Hypothalamus (tissue), 51 donors: ENCODE measurements at places on chromosomes 2 and 18.

- no peak for DNase-seq
These were observed 47.5 kb downstream of the ZFP36L2 start for GRCh38 chr2:43178602-43179542.

DNA sequence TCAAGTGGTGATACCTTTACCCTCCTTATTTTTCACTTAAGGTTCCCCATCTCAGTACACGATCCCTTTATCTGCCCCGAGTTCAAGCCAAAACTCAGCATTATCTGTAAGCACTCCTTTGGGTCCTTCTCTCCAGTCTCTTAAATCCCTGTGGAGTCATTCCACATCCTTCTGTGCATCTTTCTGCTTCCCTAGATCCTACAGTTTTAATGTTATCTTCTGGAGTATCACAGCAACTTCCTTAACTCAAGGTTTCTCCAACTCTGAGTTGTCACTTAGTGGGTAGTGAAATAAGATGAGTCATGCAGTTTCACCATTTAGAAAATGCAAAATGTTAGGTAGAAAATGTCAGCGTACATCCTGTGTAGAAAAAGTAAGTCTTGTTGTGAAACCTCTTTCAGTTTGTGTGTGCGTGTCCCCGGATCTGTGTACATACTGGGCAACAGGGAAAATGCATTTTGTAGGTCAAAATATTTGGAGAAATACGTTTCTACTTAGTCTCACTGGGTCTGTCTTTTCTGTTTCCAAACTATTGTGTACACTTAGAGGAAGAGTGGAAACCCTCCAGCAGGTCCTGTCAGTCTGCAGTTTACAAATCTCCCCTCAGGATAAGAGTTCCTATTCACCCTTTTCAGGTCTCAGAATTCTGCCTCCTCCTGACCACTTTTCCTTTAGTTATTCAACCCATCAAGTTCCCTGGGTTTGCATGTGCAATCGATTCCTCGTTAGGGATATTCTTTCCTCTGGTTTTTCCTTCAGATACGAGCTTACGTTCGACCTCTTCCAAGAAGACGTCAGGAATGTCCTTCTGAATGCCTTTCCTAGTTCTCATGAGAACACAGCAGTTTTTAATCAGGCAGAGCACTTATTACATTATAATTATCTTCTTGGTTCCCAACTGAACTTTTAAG, 154.8 kb downstream of the TGIF1 start:
- DNase-seq, result no peak

GRCh38 chr2:177053038-177053437, 159.6 kb upstream of the HNRNPA3 start:
- DNase-seq, result no peak

- no peak for DNase-seq
These were observed 113.8 kb upstream of the RGPD4 start for GRCh38 chr2:107712857-107713256.

- no peak for DNase-seq
These were observed 53.4 kb downstream of the STK25 start for GRCh38 chr2:241454837-241455485.

DNA sequence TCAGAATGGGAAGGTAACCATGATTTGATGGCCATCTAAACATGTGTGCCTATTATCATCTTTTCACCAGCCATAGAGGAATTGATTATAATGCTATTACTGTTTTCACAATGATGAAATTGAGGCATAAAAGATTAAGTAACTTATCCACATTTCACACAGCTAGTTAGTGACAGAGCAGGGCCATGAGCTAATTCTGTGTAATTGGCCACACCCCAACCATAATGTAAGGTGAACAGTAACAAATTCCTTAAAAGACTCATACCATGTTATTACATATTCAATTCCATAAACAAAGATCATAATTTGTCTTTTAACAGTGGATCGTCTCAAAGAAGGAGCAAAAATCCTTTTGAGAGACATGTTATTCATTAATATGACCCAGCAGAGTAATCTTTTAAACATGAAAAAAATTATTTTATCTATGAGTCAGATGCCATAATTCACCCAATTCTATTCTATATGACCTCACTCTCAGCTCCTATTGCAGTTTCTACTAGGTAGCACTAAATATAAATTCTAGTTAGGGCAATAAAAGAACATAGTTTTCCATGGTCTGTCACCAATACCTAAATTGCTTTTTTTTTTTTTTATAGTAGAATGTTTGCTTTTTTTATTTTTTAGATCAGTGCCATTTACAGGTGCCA, 475.8 kb upstream of the SLC39A10 start:
- no peak for DNase-seq

GRCh38 chr2:226048611-226049010, 649.1 kb downstream of the NYAP2 start:
- DNase-seq, result no peak

DNA sequence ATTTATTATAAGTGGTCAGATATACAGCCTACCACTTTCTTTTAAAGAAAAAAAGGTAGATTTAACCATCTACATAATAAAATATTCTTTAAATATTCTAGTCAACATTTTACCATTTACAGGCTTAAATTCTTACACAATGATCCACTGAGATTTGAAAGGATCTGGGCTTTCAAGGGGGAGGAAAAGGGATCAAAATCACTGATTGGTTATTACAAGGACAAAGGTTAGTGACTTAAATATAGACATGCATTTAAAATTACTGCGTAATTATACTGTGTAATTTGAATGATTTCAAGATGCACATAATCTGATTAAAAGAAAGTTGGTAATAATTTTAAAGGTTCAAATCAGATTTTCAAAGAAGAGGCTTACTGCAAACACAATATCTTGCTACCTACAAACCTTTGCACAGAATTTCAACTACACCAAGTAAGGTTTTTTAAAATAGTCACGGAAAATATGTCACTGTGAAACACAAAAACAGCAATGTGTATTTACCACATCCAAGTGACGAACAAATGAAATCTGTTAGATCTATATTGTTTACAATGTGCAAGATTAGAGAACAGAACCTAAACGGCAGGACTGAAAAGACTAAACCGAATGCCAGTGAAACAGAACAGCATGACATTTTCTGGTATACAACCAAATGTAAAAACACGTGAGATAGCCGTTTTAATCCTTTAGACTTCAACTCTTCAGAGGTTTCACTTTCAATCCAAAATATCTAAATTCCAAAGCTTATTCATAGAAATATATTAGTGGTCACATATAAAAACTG, 40.8 kb downstream of the RTN4 start:
- DNase-seq, result no peak

- DNase-seq, result no peak
These were observed 183.7 kb downstream of the KLHL29 start for GRCh38 chr2:23568626-23569190.

DNA sequence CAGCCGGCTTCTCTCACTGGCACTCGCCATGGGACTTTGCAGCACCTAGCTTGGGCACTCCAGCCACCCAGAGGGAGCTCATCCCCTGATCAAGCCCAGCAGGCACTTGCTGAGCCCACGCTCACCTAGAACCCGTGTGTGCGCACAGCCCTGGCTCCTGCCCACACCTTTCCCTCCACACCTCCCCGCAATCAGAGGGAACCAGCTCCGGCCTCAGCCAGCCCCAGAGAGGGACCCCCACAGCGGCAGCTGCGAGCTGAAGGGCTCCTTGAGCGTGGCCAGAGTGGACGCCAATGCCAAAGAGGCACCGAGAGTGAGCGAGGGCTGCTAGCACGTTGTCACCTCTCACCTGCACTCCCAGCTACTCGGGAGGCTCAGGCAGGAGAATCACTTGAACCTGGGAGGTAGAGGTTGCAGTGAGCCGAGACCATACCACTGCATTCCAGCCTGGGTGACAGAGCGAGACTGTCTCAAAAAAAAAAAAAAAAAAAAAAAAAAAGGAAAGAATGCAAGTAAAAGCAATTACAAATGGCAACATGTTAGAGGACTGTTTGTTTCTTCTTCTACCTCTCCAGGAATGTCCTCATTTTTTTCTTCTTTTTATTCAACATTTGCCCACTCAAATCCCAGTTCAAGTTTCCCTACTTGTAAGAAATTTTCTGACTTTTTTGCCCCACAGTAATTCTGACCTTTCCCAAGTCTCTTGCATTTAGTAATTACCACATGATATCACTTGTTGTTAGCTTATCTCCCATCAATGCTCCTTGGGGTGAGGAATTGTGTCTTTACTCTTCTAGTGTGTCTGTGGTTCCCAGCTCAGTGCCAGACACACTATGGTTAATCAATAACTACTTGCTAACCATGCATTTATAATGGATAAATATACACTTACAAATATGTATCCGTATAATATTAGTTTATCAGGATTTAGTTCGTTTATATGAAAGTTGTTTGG, 40.6 kb upstream of the ST3GAL5 start:
- DNase-seq, result no peak

DNA sequence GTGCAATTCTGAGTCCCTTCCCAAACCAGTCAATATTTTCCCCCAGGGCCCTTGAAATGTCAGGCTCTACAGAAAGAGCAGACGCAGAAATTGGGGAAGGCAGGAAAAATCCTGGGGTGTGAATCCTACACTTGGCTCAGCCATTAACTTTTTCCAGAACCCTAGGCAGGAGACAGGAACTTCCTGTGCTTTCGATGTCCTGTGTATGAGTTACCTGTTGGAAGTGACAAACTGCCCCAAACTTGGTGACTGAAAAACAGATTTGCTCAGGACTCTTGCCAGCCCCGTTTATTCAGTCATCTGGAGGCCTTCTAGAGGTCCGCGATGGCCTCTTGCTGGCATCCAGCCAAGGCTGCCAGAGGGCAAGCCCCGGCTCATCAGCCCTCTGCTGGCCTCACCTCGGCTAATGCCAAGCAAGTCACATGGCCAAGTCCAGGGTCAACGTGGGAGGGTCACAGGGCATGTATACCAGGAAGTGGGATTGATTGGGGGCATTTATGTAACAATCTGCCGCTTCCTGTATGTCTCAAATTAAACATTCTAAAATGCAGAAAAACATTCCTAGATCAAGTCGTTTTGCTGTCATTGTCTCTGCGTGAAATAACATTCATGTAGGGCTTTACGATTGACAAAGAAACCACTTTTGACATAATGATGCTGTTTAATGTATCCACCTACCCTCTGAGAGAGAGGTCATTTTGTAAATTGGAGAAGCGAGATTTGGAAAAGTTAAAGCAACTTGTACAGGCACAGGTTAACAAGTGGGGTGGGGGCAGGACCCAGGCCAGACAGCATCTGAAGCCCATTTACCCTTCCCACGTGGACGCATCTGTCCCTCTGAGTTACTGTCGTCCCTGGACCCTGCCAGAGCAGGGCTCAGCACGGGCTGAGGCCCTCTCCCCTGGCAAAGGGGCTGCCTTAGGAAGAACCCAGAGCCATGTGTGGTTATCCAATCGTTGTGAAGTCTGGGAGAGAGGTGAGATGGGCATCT, 179.4 kb downstream of the INHBB start:
- no peak for DNase-seq

GRCh38 chr2:120832296-120833070, 96.8 kb downstream of the GLI2 start:
- no peak for DNase-seq

GRCh38 chr18:181711-182110, 23.4 kb downstream of the USP14 start:
- no peak for DNase-seq

DNA sequence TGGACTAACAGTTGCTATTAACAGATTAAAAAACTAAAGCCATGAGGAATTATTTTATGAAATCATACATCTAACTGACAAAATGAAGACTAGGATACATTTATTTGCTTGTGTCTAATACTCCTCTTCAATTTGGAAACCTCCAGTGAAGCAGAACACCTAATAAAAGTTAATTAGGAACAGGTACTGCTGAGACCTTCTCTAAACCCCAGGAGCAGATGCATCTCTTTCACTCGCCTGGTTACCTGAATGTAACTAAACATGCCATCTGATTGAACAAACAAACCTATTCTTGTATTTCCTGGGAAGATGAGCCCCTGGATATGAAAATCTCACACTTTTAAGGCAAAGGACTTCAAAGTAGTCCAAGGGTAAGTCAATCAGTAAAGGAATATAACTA, 898.2 kb downstream of the NRXN1 start:
- DNase-seq, result no peak

DNA sequence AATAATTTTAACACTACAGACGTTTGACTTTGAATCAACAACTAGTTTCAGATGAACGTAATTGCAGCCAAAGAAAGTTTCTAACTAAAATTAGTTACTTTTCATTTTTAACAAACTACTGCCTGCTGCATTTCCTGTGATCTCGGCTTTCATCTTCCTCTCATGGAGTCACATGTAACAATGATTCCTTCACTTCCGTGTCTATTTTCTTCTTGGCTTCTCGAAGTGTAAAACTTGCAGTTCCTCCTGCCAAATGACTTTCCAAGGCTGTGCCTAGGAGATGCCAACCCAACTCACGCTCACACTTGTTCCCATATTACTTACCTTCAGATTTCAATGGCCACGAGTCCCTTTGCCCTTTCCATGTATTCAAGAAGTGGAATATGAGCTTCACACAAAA, 1406.3 kb upstream of the CELF4 start:
- no peak for DNase-seq

- DNase-seq, result no peak
These were observed 75.5 kb downstream of the ANTXR1 start for GRCh38 chr2:69088466-69088865.

DNA sequence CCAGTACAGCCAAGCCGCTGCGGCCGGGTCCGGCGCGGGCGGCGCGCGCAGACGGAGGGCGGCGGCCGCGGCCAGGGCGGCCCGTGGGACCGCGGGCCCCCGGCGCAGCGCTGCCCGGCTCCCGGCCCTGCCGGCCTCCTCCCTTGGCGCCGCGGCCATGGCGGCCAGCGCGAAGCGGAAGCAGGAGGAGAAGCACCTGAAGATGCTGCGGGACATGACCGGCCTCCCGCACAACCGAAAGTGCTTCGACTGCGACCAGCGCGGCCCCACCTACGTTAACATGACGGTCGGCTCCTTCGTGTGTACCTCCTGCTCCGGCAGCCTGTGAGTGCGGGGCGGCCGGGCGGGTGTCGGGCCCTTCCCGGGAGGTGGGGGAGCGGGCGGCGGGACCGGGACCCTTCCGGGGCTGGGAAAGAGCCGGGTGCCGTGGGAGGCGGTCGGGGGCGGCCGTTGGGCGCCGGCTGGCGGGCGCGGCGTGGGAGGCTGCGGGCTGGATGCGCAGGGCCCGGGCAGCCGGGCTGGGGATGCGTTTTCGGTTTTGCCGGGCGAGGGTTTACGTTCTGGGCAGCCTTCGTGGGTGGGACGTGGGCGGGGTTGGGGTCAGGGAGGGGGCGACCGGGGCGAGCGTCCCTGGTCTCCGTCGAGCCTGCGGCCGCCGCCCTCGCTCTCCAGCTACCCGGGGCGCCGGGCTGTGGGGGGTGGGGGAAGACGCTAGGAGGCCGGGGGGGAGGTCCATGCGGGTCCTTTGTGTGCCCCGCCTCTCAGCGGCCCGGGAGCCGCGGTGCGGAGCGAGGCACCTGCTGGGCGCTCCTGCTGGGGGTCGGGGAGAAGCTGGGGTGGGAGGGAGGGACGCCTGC, 537 bp downstream of the AGFG1 start:
- peak; percentile 15 for DNase-seq

GRCh38 chr18:74342416-74343043, 26.9 kb downstream of the C18orf63 start:
- DNase-seq, result peak; percentile 11

DNA sequence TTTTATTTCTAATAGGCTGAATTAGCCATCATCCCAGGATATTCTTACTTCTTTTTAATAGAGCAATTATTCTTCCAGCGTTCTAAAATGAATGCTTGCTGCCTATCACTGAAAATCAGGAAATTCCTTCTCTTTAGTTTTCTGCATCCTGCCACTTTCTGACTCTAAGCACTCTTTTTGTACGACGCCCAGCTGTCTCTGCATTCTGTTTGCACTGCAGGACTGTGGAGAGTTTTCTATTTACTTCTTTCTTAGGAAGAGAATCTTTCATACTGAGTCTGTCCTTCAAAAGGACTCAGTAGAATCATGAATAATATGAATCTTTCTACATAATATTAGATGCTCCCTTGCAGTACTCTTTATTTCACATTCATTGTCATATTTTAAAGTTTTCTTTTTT, 360.4 kb upstream of the DSEL start:
- no peak for DNase-seq

GRCh38 chr2:42124011-42124785, 45.0 kb upstream of the EML4 start:
- DNase-seq, result no peak
